ENCODE measurements at places on chromosomes 5 and 9.
A peak's percentile ranks its signal among the peaks of the same experiment; 100 is the strongest.

DNA sequence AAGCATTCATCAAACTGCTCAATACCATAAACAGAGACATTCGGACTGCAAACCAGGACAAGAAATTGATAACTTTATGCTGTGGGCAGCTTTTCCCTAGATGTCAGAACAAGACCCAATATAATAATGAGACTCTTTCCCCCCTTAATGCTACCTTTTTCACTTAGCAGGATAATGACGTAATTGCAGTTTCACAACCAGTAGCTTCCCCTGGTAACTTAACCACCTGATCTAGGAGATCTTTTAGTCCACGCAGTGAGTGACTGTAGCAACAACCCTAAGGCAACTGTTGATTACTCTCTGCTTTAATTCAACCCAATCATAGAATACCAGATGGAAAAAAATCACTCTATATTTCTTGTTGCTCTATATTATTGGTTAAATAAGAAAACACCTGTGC lies 56.3 kb downstream of the APBA1 start:
- no peak for DNase-seq

GRCh38 chr9:114988962-114989599 lies 58.7 kb upstream of the TNFSF8 start:
- peak; percentile 48 for DNase-seq

DNA sequence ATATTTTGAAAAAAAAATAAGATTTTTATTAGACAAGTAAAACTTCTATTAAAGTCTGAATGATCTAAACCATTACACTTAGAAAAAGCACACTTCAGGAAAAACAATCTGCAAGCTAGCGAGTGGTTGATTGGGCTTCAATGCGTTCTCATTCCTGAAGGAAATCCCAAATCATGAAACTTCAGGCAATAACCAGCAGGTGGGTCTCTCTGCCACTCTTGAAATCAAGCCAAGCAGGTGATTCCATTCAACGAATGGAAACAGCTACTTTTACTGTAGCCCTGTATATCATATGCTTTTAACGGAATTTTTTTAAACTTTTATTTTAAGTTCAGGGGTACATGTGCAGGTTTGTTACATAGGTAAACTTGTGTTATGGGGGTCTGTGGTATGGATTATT lies 234.5 kb upstream of the TRPM3 start:
- DNase-seq: no peak

DNA sequence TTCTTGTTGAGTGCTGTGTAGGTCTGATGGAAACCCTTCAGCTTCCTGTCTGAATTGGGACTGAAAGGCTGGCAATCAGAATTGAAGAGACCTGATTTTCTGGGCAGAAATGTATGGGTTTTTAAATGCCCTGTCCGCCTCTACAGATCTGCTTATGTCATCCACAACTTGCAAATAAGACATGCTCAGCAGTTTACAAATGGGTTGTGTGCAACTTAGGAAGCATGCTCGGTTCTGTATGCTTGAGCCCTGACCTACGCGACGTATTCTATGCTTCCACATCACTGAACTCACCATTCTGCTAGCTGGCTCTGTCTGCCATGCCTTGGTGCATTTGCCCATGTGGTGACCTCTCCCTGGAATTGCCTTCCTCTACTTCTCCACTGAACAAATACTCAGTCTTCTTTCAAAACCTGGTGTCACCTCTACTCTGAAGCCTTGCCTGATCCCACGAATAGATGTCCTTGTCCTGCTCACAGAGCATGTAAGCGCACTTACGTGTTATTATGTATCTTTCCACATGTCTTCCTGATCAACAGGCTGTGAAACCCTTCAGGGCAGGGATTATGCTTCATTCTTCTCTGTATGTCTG lies 194.2 kb downstream of the ERCC6L2 start:
- no peak for DNase-seq

GRCh38 chr9:26974927-26975326 lies 18.7 kb downstream of the IFT74 start:
- DNase-seq: no peak

- no peak for DNase-seq
Measured at GRCh38 chr5:124755565-124755964, 9.1 kb upstream of the ZNF608 start.

- peak; percentile 79 for DNase-seq
Measured at GRCh38 chr5:152142840-152143469, 218.3 kb upstream of the GLRA1 start.

DNA sequence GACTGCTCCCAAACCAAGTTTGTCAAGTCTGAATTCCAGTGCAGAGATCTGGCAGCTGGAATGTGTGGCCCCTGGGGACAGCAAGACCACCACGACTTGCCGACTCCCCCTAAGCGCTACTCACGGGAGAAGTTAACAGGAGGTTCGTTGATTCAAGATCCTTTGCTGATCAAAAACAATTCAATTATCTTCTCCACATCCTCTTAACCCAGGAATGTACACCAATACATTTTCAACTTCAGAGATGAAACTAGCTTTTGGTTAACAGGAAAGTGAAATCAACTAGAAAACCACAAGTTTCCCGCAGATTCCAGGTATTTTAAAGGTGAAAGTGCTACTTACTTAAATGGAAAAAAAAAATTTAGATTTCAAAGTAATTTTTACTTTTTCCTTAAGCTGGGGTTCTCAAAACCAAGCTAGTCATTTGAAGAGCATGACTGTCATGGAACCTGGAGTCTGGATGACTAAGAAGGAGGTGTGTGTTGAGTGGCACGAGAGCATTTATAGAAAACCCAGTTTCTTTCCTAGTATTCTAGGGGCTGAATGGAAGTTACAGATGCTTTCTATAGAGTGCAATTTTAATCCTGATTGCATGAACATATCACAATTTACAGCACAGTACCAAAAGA lies 257.5 kb upstream of the PANK3 start:
- DNase-seq: no peak

- DNase-seq: peak; percentile 60
Measured at GRCh38 chr5:149605998-149606724, 24.9 kb downstream of the ARHGEF37 start.

GRCh38 chr9:93903886-93904648 lies 51.1 kb downstream of the BARX1 start:
- no peak for DNase-seq

DNA sequence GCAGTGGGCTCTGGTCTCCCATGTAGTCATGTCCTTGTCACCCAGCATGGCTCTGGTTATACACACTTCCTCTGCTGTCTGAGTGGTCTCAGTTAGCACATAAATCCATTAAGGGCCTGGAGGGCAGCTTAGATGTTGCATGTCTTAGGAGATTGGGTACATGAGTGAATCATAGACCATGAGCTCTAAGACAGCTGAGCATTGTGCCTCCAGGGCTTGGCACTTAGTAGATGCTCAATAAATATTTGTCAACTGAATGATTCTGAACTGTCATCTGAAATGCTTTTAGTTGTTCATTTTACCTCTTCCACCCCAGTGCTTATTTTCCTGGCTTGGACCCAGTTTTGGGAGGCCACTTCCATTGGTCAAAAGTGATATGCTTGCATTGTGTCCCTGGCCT lies 135.6 kb downstream of the BOD1 start:
- DNase-seq: no peak

DNA sequence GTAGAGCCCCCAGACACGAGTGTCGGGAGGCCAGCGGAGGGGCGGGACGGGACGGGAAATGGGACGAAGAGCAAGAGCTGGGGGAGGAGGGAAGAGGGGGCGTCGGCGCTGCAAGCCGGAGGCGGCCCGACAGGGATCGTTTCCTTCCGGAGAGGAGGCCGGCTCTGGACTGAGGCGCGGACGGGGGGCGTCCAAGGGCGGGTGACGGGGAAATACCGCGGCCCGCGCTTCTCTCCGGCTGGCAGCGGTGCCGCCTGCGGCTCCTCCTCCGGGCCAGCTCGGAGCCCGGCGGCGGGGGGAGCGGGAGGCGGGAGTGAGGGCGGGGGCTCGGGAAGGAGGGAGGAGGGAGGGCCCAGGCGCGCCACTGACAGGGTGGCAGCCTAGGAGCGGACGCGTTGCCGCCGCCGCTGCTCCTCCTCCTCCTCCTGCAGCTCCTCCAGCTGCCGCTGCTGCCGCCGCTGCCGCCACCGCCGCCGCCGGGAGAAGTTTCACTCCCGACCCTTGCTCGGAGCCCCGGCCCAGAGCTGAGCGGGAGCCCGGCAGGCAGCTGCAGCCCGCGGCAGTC lies at the start of gene CHSY3:
CHSY3 (plus strand) TSS at position 364 of the 565 bp plus-strand sequence.
- peak; percentile 93 for DNase-seq

DNA sequence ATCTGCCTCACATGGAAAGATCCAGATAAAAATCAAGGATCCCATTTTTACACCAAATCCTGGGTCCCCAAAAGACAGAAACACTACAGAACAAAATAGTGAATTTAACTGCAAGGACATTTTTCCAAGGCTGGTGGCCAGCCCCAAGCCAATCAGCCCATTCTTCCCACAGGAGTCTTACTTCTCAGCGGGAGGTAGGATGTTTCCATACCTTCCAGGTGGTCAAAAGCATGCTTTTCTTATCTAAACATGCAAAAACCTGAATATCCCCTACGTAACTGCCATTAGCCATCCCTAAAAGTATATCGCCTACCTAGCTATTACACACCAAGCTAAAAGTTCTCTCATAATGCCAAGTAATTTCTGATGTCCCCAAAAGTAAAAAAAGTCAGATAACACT lies 20.6 kb downstream of the TMEM161B start:
- DNase-seq: no peak

GRCh38 chr9:116156621-116157314 lies 3.2 kb downstream of the PAPPA start:
- DNase-seq: peak; percentile 77

DNA sequence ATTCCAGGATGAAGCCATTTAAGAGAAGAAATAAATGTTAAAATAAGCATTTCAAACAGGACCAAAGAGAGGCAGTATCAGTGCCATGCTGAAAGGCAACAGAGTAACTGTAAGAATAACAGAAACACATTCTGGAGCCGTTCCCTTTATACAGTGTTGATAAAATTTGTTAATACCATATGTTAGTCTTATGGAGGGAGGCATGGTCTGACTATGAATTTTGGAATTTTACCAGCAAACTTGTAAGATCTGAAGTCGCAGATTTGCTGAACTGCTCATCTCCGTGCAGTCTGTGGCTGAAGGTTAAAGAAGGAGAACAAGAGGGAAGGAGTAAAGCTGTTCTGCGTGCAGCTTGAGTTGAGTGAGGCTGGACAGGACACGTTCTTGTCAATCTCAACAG lies 508.4 kb downstream of the NFIB start:
- DNase-seq: peak; percentile 23

- DNase-seq: no peak
Measured at GRCh38 chr9:133239533-133240090, 30.6 kb upstream of the OBP2B start.

GRCh38 chr9:33446946-33447798 lies at the start of gene AQP3:
Gene AQP3, minus strand, starts transcription at chr9:33447593. Its CDS starts 63 bp downstream, at chr9:33447530.
- peak; percentile 86 for DNase-seq

DNA sequence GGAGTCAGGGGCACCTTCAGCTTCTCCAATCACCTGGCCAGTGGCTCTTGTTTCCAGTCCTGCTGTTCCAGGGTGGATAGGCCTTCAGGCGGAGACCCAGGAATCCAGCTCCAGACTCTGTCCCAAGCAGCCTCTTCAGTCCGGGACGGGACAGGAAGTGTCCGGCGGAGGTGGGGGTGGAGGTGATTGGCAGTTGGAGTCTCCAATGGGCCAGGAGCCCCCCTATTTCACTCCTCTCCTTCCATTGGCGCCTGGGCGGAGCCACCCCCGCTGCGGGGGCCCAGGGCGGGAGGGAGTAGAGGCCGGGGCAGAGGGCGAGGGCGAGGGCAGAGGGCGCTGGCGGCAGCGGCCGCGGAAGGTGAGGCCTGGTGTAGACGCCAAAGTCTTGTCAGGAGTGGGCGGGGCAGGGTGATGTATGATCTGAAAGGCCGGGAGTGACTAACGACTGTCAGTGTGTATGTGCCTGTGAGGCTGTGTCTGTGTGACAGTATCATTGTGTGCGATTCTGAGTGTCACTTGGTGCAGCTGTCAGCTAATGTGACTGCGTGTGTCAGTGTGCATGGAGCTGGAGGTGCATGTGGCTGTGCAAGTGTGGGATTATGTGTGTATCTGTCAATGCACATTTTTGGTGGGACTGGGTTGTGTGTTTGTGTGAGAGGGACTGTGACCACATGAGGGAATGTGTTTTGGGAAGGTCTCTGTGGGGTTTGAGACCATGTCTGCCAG lies at the start of gene IL11RA:
IL11RA (plus strand) TSS at position 310 of the 726 bp plus-strand sequence. CDS start 3,033 bp downstream, outside the sequence.
- peak; percentile 92 for DNase-seq

DNA sequence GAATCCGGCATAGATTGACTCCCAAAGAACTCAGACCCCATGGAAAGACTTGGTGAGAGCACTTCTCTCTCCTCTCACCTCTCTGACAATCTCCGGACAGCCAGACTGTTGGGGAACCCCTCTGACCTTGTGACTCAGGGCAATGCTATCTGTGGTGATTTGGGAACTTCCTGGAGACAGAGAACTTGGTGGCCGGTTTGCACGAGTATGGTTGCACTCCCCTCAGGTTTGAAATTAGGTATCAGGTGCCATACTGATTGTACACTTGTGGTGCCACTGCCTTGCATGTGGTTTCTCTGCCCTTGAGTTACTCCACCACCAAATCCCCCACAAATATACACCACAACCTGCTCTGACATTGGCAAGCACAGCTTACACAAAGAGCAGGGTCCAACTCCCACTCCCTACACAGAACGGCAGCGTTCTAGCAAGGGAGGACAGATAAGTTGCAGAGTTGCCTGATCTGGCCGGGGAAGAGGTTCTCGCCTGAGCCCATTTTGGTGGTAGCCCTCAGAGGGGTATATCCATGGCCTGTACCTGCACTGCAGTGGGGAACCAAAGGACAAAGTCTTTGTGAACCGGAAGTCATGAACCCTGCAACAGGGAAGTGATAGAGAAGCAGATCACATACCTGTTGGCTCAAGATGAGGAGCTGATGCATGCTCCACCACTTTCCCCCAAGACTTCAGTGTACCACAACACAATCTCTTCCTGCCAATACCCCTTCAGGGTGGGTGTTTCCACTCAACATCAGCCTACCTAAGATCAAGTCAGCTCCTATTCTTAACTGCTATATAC lies 255.1 kb downstream of the MCTP1 start:
- no peak for DNase-seq

DNA sequence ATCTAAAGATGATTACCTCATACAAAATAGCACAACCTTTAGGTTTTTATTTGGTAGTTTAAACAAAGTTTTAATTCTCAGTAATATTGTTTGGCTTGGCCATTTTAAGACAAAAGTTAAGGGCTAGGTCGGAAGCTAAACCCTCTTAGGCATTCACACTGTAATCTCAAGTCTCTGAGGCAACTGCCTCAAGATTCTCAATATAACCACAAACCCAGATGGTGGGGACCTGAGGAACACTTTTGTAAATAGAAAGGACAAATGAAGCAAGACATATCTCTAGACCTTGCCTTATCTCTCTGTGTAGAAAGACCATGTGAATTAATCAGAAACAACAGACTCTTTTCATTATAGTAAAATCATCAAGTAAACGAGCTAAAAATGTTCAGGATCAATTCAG lies 500.2 kb upstream of the CDH6 start:
- no peak for DNase-seq

DNA sequence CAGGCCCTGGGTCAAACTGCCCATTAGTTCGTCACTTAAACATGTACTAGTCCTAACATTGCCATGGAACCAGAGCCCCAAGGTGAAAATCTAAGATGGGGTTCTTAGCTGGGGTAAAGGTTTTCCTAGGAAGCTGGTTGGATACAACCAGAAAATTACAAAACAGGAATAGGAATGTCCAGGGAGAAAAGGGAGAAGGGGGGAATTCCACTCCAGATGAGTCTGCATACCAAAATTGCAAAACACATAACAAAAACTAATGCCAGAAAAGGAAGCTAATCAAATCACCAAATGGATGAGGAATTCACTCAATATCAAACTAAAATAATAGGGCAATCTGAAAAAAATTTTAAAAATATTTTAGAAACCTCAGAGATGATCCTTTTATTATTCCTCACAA lies 396.2 kb downstream of the EFNA5 start:
- DNase-seq: no peak

- no peak for DNase-seq
Measured at GRCh38 chr5:79224286-79224984, 11.5 kb upstream of the JMY start.

Data from hepatocyte (in vitro differentiated cells).